ENCODE measurements at places on chromosomes 12 and 14.

- no peak for DNase-seq
Measured at GRCh38 chr14:62722406-62722805, 322.9 kb downstream of the KCNH5 start.

- no peak for DNase-seq
Measured at GRCh38 chr12:84924981-84925380, 12.4 kb upstream of the SLC6A15 start.

GRCh38 chr12:19236656-19237055 is 107.1 kb downstream of the PLEKHA5 start:
- DNase-seq = no peak

- DNase-seq = peak; percentile 26
Measured at GRCh38 chr12:102406033-102406584, 74.3 kb downstream of the IGF1 start.

DNA sequence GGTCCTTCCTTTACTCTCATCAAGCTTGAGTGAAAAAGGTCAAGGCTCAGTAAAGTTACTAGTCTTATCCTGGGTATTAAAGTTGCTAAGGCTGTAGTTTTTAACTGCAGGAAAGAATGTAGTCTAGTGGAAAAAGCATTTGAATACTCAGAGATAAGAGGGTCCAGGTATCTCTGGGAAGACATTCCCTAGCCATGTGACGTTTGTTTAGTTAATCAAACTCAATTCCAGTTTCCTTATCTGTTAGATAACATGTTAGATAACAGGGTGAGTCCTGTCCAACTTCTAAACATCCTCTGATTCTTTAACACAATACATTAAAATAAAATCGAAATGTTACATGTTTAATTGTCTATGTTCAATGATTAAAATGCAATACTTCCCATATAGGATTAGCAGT is 720.7 kb upstream of the LMO3 start:
- no peak for DNase-seq

- no peak for DNase-seq
Measured at GRCh38 chr12:125353871-125354270, 288.6 kb downstream of the AACS start.

DNA sequence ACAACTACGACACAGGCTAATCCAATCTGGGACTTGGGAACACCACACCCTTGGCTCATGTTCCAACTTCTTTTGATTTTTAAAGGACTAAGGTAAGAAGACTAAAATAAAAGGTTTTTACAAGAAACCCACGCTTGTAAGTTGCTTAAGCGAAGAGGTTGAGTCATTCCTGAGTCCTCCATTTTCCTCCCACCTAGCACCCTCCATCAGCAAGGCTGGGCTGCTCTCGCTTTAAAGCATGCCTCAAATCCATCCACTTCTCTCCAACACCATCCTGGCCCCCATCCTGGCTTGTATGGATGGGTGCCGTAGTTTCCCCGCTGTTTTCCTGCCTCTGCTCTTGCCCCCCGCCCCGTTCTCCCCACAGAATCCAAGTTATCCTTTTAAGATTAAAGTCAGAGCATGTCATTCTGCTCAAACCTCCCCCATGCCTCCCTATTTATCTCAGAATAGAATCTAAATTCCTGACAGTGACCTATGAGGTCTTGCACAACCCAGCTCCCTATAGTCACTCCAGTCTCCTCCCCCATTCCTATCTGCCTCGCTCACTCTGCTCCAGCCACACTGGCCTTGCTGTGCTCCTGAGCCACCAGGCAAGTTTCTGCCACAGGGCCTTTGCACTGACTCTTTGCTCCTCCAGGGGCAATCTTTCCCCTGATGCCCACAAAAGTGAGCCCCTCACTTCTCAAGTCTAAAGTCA is 34.5 kb downstream of the SCARB1 start:
- DNase-seq = no peak

DNA sequence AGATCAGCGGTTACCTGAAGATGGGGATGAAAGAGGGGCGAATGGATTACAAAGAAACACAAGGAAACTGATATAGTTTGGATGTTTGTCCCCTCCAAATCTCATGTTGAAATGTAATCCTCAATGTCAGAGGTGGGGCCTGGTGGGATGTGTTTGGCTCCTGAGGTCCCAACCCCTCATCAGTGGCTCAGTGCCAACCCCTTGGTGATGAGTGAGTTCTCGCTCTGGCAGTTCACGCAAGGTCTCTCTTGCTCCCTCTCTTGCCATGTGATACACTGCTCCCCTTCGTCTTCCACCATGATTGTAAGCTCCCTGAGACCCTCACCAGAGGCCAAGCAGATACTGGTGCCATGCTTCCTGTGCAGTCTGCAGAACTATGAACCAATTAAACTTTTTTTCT is 28.0 kb downstream of the ITGA7 start:
- no peak for DNase-seq

DNA sequence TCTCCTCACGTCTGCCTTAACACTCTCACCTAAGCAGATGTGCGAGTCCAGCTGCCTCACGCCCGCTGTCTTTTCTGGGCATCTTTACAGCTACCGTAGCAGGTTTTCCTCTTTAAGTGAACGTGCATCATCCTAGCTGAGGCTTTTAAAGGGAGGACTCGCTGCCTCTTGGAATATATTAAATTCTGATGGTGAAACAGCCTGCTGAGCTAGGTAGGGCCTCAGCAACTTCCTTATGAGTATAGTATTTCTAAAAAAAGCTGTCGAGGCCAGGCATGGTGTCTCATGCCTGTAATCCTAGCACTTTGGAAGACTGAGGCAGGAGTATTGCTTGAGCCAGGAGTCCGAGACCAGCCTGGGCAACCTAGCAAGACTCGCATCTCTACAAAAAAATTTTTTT is 32.2 kb downstream of the TESC start:
- no peak for DNase-seq

DNA sequence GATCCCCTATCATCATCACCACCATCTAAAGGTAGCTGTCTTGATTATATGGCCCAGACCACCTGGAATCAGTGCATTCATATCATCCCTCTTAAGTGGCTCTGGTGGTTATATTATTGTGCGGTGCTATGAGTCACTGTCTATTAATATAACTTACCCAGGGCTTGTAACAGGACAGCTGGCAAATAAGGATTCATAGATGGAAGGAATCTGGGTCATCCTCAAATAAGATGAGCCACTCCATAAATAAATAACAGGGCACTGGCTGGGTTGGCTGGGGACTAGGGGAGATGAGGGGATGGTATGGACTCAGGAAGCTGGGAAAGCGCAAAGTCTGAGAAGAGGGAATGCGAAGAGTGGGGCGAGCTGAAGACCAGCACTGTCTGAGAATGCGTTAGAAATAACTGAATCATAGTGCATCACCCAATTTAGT is 216.1 kb downstream of the NUAK1 start:
- no peak for DNase-seq

DNA sequence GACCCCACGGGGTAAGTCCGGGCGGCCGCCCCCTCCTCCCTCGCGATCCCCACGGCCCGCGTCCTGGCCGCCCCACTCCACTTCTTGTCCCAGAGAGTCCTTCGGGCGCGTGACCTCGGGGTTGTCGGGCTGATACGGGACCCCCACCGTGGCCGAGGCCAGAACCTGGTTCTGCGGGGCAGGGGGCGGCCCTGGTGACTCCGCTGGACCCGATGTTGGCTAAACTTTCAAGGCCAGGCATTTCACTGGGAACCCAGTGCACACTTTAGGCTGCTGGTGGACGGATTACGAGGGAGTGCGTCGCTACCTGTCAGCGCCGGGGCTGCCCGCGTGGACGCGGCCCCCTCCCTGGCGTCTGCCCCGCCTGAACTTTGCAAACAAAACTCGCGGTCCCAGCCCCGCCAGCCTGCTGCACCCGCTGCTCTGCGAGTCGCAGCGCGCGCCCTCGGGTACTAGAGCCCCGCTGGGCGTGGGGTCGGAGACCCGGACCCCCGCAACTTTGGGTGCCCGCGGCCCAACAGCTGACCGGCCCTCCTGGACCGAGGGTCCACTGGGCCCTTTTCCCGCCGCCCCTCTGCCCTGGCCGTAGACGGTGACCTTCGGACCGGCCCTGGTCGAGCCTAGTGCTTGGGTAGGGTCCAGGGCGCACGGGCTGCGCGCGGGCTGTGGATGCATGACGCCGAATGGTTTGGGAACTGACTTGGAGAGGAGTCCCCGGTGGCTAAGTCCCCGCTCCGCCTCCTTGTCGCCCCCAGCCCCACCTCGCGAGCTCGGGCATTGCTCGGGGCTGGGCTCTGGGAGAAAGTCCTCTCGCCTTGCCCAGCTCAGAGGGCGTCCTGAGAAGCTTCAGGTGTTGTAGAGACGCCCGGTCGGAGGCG is 624 bp downstream of the RIN3 start:
- no peak for DNase-seq

DNA sequence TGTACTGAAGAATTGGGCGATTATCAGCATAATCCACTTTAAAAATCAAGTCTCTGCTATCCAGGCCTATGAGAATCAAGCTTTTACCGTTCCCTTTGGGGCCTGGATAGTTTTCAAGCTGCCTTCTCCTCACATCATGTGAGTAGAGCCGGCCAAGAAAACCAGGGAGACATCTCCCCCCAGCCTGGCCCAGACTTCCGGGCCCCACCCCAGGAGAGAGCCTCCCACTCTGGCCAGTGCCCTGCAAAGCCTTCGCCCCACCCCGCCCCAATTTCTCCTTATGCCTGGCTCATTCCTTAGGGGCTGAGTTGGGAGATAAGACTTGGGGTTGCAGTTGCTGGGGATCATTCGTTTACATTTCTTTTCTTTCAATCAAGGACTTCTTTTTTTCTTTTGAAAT is 1.4 kb upstream of the TMEM132C start:
- no peak for DNase-seq

GRCh38 chr12:12537421-12537820 is 25.2 kb downstream of the DUSP16 start:
- no peak for DNase-seq

- no peak for DNase-seq
Measured at GRCh38 chr12:42128327-42128726, 16.3 kb downstream of the GXYLT1 start.

DNA sequence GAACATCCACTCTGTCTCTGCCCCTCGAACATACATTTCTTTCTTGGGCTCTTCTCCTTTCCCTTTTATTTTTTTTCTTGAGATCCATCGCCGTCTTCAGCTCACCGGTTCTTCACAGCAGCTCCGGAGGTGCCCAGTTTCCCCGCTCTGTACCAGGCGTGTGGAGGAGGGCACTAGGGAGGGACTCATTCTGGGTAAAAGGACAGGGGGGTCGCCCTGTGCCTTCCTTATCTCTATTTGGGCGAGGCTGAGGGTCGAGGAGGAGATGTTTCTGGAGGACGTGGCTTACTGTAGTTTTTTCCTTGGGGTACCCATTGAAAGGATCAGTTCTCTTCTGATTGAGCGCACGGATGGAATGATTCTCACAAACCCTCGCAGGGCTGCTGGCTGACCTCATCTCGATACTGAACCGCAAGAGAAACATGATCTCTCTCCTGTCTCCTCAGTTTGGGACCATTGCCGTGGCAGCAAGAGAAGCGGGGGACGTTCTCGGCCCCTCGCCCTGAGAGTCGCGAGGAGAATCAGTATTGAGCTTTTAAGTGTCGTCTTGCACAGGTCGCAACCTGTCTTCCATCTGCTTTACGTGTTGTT is 386 bp downstream of the LIN52 start:
- no peak for DNase-seq

- no peak for DNase-seq
Measured at GRCh38 chr14:53596853-53597525, 359.6 kb downstream of the BMP4 start.

- no peak for DNase-seq
Measured at GRCh38 chr14:39203659-39204606, 28.9 kb downstream of the PNN start.

GRCh38 chr12:62632411-62632918 is 165.8 kb downstream of the MON2 start:
- peak; percentile 12 for DNase-seq

- DNase-seq = no peak
Measured at GRCh38 chr14:48622980-48623379, 947.6 kb upstream of the MDGA2 start.

DNA sequence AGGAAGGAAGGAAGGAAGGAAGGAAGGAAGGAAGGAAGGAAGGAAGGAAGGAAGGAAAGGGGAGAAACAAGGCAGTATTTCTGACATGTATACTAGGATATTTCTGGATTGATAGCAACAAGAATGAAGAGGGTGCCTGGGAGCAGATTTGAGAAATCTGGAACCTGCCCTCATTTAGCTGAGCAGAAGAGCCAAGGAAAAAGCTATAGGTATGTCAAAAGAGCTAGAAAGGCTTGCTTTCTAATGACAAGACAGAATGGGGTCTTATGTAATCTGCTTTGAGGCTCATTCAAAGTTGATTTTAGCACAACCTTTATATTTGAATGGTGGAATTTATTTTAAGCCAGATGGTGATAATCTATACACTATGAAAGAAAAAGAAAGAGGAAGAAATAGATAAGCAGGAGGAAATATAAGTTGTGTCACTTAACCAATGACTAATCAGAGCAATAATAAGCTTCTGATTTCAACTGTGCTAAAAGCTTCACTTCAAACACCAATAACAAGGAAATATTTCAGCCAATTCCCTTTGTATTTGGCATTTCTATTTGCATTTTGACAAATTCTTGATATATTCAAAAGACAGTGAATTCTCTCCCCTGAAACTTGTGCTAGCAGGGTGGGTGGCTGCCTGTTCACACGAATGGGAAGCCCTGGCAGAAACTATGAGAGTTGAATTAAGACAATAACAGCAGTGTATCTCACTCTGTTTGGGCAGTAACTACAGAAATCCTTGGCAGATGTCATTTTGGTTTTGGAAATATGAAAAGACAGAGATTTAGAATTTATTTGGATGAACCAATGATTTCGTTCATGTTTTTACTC is 76.3 kb upstream of the FLRT2 start:
- no peak for DNase-seq

DNA sequence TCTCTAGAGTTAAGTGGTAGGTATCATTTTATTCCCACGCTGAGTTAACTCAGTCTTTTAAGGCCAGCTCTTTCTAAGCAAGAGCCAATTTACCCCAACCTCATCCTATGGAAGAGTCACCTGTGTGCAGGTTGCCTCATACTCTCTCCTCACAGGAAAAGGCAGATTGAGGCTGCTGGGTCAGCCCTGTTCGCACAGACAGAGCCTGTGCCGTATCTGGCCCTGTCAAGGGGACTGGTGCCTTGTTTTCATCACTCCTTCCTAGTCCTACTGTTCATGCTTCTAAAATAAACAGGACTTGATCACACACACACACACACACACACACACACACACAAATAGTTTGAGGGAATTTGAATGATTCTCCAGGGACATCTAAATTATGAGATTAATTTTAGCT is 285.0 kb downstream of the SLC6A15 start:
- DNase-seq = no peak

DNA sequence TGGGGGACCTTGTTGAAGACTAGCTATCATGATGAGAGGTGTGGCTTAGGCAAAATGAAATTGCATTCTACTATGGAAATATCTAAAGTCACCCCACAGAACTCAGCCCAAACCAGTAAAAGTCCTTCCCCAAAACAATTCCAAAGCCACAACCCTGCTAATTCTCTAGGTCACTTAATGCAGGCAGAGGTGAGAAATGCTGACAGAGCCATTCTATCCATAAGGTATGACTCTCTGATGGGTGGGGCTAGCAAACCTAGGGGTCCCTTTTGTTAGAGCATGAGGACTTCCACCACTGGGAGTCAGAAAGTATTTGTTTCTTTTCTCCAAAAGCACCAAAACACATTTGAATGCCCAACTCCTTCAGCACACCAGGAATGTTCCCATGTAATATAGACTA is 12.7 kb upstream of the BMP4 start:
- DNase-seq = no peak
